Trophoblast cell (in vitro differentiated cells and primary cell): ENCODE measurements at places on chromosomes 12 and 14.

- no peak for DNase-seq
These were observed 66.1 kb upstream of the PRB2 start for GRCh38 chr12:11461433-11461832.

DNA sequence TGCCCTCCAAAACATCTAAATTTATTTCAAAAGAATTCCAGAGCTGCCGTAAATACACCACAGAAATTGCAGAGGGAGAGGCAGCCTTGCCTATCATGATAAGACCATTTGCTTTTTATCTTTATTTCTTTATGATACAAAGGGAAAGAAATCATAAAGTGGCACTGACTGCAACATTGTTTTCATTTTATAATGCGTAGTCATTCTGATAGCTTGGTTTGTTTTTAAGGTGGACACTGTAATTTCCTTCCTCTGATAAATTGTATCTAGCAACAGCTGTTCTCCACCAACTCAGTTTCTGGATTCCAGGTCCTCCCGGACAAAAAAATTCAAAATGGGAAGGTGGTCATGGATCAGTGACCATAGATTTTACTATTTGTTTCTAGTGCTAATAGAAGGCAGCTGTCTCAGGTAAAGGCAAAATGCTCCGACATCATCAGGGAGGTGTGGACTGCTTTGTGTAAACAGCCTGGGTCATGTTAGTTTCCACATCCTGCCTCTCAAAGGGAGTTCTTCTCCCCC is 623 bp upstream of the TSPAN8 start:
- DNase-seq, result no peak

GRCh38 chr12:991350-992333 is 619 bp downstream of the ERC1 start:
- peak; percentile 37 for DNase-seq

- DNase-seq, result no peak
These were observed 17.5 kb upstream of the ISM2 start for GRCh38 chr14:77516126-77516525.

DNA sequence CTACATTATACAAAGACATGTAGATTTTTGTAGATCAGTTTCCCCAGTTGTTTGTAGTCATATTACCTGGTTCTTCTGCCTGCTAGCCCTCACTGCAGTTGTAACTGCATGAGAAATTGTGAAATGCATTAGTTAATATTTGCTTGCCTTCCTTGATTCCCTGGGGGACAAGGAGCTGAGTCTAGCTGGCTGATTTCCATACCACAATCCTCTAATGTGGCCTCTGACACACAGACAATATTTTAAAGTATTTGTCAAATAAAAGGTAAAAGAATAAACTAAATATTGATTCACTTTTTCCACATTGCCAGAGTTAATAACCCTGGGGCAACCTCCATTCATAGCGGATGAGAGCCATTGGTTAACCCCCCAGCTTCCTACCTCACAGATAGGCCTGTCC is 128.8 kb upstream of the TMEM132C start:
- no peak for DNase-seq
